Stimulated activated CD4-positive, alpha-beta T cell treated with anti-CD3 and anti-CD28 coated beads, Interleukin-12 subunit alpha, Interleukin-12 subunit beta, amount 100 ng/mL, for 4 hours (primary cell): ENCODE measurements at places on chromosomes 16 and 17.

GRCh38 chr17:37755455-37755854 is 10.6 kb upstream of the HNF1B start:
- no peak for DNase-seq

DNA sequence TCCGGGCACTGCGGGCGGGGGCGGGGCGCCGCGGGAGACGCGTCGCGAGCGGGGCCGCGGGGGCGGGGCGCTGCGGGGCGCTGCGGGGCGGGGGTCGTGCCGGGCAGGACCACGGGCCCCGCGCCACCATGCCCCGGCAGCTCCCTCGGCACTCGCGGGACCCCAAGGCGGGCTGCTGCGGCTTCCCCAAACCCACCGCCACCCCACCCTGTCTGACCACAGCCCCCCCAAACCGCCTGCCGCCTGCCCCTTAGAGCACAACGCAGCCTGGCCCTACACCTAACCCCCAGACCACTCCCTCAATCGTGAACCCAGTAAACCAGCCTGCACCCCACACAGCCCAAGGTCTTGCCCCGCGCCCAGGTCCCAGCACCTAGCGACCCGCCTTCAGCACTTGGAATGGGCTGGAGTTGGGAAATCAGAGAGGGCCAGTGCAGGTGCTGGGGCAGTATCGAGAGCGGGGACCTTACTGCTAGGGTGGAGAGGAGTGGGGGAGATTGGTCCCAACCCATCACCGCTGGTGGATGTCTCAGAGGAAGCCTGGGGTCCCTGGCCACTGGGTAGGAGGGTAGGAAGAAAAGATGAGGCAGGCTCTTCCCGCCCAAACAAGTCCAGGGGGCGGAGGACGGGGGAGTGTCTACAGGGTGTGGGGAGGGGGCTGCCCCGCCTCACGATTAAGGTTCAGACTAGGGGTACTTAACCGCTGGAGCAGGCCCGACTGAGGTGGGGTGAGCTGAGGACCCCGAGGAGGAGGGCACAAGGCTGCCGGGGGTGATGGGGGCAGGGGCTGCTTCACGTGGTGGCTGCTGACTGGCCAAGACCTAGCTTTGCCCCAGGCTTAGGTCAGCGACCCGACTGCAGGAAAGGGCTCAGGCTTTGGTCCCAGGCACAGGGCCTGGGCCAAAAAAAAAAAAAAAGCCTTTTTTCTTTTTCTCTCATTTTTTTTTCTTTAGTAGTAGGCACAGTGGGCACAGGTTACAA is 539 bp upstream of the VAMP2 start:
- no peak for DNase-seq

DNA sequence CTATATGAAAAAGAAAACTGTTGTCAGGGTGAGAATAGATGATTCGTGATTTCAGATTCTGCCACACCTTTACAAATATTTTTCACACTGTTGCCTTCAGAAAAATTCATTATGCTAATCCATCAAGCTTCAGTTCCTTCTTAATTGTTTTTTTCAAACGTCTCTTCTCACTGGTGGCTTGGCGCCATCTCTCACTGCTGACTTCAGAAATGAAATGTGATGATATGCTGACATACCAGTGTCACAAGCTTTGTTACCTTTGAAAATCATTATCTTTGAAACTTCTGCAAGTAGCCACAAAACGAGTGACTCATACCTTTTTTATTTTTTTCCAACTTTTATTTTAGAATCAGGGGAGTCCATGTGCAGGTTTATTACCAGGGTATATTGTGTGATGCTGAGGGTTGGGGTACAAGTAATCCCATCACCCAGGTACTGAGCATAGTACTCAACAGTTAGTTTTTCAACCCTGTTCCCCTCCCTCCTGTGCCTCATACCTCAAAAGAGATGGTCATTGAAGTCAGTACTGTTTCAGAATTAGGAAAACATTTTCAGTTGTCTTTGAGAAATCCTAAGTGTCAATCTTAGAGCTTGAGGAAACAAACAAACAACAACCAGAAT is 14.0 kb upstream of the KRT222 start:
- no peak for DNase-seq

DNA sequence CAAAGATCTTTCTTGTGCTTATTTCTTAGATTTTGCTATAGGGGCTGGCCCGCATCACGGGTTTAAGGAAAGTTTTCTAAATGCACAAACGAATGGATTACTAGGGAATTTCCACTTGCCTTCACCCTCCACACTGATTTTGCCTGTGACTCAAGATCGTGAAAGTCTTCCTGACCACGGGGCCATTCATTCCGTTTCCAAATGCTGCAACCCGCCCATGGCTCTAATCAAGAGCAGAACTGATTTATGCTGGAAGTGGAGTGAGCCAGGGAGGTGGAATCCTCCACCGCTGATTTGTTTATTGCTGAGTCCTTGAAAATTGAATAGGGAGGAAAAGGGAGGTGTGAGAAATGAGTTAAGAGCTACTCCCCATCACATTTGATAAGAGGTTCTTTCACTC is 52.4 kb downstream of the CA10 start:
- no peak for DNase-seq

DNA sequence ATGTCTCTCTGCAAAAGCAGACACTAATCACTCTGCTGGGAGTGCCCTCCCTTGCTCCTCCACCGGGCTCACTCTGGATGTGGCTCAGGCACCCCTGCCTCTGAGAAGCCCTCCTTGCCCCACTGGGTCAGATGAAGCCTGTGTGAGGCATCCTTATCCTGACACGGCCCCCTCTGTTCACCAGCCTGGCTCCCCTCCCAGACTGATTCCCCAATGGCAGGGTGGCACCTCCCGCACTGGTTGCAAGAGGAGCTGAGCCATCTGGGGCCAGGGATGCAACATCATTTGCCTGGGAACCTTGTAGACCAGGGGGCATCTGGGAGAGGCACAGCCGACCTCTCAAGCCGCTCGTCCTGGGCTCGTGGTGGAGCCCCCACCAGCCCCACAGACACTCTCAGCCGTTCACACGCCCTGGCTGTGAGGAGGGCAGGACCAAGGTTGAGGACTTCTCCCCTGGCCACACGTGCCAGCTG is 6.7 kb downstream of the SMTNL2 start:
- DNase-seq = no peak

DNA sequence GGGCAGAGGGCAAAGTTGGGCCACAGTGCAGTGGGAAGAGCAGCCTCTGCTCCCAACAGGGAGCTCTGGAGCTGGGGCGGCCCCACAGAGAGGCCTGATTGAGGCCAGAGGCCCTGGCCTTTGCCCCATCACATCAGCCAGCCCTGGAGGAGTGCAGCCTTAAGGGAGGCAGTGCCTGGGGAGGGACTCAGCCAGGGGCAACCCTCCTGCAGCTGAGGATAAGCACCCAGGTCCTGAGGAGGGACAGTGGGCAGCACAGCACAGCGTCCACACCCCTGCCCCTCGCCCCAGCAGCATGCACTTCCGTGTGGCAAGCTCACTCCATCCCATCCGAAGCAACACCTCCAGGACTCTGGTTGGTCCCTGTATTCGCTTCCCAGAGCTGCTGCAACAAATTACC is 61.9 kb upstream of the CBX4 start:
- no peak for DNase-seq

- no peak for DNase-seq
These were observed 502 bp downstream of the SMPD3 start for GRCh38 chr16:68447653-68448359.

- no peak for DNase-seq
These were observed 22.9 kb downstream of the MBTPS1 start for GRCh38 chr16:84093879-84094270.

- no peak for DNase-seq
These were observed 1.9 kb downstream of the DHX58 start for GRCh38 chr17:42110301-42111264.

- no peak for DNase-seq
These were observed 5.0 kb downstream of the NOG start for GRCh38 chr17:56598466-56598865.

DNA sequence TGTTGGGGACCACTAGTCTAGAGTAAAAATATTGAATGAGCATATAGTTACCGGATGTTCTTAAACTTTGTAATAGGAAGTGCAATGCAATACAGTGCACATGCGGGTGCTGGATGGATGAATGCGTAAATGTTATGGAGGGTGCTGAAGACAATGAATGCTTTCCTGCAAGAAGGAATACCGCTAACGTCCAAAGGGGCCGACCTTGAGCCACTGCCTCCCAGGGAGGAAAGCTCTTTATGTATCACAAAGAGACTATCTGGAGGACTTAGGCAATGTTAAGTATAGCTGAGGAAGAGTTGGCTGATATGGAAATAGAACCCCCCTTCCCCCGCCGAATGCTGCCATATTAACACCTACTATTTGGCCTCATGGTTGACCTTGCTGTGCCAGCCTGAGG is 27.5 kb upstream of the SHCBP1 start:
- DNase-seq = no peak

- no peak for DNase-seq
These were observed 149.8 kb downstream of the RBFOX3 start for GRCh38 chr17:79461041-79461440.

DNA sequence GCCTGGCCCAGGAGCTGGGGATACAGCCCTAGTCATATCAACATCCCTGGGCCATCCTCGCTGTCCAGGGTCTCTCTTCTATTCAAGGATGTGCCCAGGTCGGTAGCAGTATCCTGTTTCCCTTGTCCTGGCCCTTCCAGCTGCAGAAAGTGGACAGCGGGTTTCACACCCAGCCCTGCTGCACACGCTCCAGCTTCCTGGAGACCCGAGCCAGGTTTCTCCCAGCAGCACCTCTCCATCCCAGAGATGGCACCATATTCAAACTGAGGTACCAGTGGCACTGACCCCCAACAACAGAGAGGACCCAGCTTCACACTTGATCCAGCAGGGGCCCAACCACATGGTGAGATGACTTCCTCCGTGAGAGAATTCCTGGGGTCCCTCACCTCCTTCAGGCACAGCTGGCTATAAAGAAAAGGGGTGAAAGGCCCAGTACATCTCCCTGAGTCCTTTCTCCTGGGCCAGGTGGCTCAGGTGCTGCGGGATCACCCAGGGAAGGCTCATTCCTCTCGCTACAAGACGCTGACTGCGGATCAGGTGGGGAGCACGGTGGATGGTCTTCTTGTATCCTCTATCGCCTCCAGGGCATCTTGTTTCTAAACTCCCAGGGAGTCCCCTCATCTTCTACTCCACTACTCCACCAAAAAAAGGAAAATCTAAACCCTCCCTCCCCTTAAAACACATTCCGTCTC is 1.4 kb downstream of the CUEDC1 start:
- no peak for DNase-seq
